ENCODE measurements at places on chromosomes 7 and 10.

- DNase-seq: no peak
These were observed 86.3 kb upstream of the VIPR2 start for GRCh38 chr7:159231017-159231416.

- no peak for DNase-seq
These were observed 555.0 kb downstream of the INHBA start for GRCh38 chr7:41147606-41148485.

DNA sequence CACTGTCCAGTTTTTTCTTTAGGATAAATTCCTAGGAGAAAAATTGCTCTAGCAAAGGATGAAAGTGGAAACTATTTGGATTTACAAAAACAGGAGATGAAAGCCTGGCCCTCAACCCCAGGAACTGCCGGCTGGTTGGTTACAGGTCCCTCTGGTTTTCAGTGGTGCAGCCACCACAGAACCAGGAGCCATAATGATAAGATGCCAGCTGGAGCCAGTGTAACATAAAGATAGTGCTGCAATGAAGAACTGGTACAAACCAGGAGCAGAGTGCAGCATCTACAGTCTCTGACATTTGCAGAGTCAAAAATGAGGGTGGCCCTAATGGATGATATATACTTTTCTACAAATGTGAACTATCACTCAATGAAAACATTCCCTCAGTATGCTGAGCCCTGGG lies 20.4 kb upstream of the NUP42 start:
- no peak for DNase-seq

DNA sequence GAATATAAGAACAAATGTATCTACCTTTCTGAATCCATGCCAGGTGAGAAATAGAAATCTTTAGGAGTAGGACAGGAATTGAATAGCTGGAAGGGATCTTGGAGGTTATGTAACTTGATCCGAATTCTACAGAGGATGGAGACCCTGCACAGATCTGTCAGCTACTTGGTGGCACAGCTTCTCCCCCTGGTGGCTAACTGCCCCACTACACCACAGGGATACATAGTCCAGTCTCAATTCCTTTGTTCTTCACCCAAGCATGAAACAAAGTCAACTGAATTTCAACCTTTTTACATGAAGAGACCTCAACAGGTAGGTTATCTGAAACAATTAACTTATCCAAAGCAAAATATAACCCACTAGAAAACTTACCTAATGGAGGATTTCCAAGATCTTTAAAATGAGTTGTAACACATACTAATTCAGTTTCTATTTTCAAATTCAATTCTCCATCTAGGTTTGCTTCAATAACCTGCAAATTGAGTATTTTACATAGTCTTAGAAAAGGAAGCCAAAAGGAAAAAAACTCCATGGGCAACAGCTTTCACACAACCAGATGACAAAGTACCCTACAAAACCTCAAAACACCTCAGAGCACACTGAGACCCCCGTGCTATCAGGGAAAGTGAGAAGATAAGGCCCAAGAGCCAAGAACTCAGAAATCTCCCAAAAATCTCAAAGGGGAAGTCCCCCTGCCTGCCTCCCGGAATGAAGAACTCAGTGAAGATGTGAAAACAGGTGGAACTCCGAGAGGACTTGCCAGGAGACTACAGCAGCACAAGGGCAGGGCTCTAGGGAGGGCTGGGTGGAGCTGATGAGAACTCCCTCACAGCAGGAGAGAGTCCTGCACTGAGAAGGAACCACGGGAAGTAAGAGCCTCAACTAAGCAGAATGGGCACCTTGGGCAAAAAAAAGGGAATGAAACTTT lies 10.3 kb downstream of the HUS1 start:
- DNase-seq: peak; percentile 45

- no peak for DNase-seq
These were observed 54.1 kb upstream of the RNF148 start for GRCh38 chr7:122756860-122757259.

GRCh38 chr10:36761121-36761520 lies 364.3 kb upstream of the ANKRD30A start:
- no peak for DNase-seq

DNA sequence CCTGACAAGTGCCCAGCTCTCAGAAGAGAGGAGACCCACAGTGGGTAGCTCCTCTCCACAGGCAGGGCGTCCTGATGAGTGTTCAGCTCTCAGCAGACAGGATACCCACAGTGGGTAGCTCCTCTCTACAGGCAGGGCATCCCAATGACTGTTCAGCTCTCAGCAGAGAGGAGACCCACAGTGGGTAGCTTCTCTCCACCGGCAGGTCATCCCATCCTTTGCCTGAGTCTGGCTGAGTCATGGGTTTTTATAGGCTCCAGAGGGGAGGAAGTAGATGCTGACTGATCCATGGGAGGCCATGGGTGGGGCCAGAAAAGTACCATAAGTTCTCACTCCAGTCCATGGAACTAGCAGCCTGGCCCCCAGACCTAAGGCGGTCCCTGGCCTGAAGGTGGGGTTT lies 18.5 kb downstream of the CFAP70 start:
- no peak for DNase-seq

DNA sequence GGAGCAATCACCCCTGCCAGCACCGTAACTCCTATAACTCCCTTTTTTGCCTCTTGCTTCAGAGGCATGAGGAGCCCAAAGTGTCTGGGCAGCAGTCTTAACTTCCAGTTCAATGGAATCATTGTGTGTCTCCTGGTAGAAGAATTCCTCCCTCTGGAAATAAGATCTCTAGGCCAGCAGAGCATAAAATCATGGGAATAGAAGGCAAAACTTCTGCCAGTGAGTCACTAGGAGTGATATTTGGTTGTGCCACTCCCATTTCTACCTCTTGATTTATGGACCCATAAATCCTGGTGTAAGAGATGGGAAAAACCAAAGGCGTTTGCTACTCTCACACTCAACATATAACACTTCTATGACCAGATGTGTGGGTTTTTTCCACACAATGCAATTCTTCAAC lies 104.9 kb upstream of the FAM180A start:
- no peak for DNase-seq

GRCh38 chr10:44009891-44010632 lies 361.4 kb upstream of the ZNF32 start:
- no peak for DNase-seq

GRCh38 chr7:41847606-41848005 lies 144.7 kb upstream of the INHBA start:
- no peak for DNase-seq

GRCh38 chr10:4786043-4786839 lies 39.8 kb upstream of the AKR1E2 start:
- no peak for DNase-seq

DNA sequence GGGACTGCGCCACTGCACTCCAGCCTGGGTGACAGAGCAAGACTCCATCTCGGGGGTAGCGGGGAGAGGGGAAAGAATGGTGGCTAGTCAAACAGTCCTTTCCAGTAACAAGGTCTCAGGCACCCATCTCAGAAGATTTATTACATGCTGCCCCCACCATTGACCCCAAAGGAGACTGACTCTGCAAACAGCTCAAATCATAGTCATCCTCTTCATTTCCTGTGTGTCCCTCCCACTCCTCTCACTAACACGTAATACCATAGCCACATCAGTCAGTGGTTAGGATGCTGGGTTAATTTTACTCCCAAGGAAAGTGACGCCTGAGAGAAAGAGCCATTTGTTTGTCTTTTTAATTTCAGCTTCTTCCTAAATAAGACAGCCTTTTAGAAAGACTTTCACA lies 56.6 kb upstream of the BET1 start:
- no peak for DNase-seq

- no peak for DNase-seq
These were observed 99.7 kb downstream of the CCSER2 start for GRCh38 chr10:84427903-84428650.

GRCh38 chr10:82020999-82021398 lies 146.0 kb downstream of the NRG3 start:
- DNase-seq: no peak

DNA sequence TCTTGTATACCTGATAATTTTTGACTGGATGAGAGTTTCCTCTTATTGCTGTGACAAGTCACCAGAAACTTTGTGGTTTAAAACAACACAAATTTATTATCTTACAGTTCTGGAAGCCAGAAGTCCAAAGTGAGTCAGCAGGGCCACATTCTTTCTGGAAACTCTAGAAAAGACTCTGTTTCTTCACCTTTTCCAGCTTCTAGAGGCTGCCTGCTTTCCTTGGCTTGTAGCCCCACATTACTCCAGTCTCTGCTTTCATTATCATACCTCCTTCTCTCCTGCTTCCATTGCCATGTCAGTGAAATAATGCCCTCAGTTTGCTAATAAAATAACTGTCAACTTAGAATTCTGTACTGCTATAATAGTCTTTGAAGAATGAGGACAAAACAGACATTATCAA lies 65.3 kb downstream of the VCL start:
- DNase-seq: no peak

DNA sequence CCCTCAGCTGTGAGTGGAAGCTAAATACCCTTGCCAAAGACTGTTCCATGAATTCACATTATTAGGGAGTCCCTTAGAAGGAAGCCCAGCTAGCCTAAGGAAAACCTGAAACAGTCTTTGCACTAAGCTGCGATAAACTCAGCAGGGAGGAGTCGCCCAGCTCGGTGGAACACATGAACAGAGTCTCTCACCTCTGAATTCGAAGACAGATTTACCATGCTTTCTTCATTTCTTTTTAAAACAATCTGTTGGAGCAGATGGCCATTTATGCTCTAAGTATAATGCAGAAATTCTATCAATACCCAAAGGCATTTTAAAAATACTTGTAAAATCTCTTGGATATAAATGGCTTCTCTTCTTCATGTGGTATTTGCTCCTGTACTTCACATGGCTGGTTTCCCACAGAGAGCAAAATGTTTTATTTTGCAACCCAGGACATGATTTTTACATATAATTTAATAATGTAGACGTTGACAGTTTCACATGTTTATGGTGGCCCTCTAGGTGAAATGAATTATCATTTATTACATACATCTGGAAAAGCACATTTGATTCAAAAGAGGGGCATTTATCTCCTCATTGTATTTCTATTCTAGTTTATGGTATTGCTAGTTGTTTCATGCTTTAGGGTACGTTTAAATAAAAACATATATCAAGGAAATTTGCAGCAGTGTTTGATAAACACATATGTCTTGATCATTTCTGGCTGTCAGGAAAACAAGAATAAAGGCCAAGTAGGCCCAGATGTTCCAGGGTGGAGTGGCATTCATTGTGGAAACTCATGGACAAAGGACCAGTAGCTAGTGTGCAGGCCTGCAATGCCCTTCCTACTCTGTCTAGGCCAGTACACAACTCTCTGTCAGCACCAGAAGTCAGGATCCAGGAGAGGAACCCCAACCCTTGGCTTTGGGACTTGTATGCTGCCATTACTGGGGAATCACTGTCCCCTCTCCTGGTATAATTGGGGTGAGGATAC lies 52.2 kb downstream of the LRGUK start:
- no peak for DNase-seq

DNA sequence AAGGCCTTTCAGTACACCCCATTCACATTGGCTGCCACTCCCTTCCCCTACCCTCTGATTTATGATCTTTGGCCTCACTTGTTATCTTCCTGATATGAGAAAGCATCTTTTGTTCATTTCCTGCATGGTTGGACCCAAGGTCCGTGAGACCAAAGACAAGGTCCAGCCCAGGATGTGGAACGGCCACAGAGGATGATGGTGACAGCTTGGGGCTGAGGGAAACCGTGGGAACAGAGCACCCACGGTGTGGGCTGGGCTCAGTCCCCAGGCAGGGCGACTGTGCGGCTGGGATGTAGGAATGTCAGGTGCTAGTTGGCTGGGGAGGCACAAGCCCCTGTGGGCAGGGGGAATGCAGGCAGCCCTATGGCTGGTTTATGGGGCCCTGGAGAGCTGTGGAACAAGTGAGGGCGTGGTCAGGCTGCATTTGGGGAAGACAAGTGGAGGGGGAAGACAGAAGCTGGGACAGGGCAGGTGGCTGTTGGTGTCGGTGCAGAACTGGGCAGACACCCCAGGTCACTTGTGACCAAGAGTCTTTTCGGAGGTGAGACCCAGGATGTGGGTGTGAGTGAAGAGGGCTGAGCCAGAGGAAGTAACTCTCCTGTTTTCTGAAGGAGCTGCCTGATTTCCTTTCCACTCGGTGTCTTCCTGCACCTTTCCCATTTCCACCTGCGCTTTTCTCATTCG lies 51.7 kb upstream of the IGFBP3 start:
- no peak for DNase-seq

DNA sequence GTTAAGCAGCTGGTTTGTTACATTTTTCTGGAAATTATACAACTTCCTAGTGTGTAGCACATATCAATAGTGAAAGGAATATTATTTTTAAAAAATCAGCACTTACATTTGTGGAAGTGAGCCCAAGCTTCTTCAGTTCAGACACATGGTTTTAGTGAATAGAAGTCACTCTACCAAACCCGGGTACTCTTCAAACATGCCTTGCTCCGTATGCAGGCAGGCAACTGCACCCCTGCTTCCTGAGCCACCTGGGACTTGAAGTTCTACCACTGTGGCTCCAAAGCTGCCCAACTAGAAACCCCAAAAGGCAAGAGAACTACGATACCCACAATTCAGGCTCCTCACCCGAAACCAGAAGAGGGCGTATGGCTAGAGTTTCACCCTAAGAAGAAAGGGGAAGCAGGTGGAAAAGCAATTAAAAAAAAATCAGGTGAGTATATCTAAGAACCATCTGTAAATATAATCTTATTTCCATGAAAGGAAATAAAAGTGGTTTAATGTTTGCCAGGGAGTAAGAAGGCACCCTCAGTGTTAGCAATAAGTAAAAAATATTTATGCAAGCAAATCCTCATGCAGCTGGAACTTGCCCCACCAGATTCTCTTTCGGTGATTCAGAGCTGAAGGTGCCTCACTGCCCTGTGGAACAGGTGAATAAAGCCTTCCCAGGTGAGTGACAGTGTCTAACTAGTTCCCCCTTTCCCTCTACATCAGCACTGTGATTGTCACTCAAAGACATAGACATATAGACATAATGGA lies at the start of gene MACC1:
Gene MACC1, minus strand, starts transcription at position 192 of the 756 bp plus-strand sequence. CDS start 55,522 bp downstream, outside the sequence.
- peak; percentile 26 for DNase-seq

- DNase-seq: no peak
These were observed 7.2 kb downstream of the ZNF862 start for GRCh38 chr7:149845257-149845980.

DNA sequence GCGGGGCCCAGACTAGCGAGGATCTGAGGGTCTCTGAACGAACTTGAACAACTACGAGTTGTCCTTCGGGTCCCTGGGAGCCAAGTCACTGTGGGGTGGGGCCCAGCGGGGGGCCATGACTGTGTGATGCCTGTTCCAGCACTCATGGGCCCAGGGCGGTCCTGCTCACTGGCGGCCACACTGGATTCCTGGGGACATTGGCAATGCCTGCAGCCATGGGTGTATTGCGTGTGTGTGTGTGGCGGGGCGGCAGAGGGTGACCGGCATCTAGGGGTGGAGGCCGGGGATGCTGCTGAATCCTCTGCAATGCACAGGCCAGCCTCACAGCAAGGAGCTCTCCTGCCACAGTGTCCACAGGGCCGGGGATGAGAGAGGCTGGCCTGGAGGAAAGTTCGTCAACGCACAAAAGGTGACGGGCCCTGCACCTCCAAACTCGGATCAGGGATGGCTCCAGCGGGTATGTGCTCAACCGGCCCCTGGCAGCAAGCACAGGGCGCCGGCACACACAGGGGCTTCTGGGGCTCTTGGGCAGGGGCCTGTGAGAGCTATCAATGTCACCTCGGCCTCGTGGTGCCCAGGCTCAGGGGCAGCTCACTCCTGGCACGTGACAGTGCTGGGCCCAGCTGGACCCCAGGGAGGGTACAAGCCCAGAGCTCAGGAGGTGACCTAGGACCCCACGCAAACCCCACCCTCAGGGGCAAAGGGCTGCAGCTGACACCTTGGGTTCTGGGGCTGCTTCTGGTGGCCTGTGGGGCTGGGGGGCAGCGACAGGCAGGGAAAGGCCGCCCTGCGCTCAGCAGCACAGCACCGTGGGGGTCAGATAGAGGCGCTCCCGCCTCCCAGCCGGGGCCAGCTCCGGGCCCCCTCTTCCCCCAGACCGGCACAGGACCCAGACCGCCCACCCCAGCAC lies 27.9 kb downstream of the PAPOLB start:
- no peak for DNase-seq

GRCh38 chr10:1210667-1211066 lies 154.5 kb downstream of the WDR37 start:
- DNase-seq: no peak

All from CD4-positive, alpha-beta T cell treated with Interleukin-1 beta for 1 hour (primary cell).